H1 (cell line): ENCODE measurements at places on chromosomes 3 and 15.

DNA sequence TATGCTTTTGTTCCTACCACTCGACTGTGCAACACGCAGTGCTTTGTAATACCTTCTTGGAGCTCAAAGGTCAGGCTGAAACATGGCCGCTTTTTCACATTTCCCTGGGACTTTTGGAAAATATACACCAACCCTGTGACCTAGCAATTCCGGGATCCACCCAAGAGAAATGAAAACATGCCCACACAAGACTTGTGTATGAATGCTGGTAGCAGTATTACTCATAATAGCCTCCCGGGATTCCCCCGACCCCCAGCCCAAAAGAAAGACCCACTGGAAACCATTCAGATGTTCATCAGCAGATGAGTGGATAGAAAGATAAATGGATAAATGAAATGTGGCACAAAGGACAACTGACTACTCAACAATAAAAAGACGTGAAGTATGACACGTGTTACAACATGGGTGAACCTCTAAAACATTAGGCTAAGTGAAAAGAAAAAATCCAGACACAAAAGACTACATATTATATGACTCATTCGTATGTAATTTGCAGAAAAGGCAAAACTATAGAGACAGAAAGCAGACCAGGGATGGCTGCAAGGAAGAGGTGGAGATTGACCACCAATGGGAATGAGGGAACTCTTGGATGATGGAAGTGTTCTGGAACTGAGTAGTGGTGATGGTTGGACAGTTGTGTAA lies 104.1 kb downstream of the PGPEP1L start:
- no peak for DNase-seq

DNA sequence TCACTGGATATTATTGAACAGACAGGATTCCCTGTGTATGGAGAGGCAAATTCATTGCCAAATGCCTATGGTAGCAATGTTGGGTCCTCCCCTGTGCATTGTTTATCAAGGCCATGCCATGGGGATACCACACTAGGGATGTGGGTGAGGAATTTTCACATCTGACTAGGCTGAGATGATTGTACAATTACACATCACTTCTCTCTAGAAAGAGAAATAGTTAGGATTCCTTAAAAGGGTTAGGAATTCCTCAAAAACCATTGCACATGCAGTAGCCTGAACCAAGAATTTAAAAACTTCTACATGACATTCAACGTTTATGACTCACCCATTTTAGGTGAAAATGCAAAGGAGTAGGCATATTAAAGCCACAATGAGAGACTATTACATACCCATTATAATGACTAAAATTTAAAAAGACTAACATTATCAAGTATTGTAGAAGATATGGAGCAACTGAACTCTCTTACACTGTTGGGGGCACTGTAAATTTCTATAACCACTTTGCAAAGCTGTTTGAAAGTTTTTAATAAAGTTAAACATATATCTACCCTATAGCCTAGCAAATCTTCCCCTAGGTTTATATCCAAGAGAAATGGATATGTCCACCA lies 175.9 kb downstream of the THRB start:
- DNase-seq, result no peak

GRCh38 chr15:72998226-72998625 lies 54.0 kb upstream of the NEO1 start:
- DNase-seq, result no peak

DNA sequence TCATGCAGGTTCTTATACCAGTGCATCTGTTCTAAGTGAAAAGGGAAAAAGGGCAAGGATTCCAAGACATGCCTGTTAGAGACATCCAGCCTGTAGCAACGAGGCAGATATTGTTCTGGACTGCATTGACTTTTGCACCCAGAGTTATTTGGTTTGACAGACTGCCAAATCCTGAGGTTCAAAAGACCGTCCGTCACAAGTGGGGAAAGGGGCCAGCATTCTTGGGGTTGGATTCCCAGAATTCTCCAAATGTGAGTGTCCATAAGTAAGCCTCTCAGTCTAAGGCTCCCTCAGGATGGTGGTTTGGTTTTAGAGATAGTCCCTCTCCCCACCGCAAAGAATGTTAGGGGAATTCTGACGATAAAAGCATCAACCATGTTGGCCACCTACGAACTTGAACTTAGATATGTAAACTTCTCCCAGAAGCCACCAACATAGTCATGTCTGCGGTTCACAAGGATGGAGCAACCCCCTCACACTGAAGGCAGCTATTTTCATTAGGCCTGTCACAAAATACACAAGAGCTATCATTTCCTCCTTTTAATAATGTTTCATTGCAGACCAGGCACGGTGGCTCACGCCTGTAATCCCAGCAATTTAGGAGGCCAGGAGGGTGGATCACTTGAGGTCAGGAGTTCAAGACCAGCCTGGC lies 13.6 kb upstream of the LACTB start:
- no peak for DNase-seq

DNA sequence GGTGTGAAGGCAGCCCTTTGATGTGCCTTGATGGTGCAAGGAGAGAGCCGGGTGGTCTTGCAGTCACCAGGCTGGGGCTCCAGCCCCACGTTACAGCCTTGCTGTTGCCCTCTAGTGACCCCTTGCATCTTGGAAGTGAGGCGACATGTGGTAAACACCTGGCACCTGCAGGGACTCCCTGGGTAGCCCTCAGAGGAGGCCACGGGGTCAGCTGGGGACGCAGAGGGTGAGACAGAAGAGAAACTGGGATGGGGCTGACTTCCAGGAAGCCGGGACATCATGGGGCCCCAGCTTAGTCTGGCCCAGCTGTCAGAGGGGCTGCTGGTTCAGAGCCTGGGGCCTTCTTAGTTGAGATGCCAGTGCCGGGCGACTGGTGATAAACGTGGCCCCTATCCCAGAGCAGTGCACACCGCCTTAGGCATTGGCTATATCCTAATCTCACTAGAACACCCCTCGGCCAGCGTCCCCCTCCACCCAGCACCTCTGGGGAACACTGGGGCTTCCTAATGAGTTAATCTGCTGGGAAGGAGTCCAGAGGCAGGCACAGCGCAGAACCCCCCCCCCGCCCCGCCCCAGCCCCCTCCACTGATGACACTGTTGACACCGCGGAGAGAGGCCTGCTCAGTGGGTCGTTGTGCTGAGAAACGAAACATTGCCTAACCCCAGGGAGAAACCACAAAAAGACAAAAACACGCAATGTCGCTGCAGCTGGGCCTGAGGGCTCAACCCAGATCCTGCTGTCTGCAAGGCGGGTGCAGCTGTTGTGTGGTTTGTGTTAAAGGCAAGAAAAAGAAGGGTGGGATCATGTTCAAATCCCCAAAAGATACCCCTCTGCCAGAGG lies 60.5 kb upstream of the KLF13 start:
- no peak for DNase-seq

DNA sequence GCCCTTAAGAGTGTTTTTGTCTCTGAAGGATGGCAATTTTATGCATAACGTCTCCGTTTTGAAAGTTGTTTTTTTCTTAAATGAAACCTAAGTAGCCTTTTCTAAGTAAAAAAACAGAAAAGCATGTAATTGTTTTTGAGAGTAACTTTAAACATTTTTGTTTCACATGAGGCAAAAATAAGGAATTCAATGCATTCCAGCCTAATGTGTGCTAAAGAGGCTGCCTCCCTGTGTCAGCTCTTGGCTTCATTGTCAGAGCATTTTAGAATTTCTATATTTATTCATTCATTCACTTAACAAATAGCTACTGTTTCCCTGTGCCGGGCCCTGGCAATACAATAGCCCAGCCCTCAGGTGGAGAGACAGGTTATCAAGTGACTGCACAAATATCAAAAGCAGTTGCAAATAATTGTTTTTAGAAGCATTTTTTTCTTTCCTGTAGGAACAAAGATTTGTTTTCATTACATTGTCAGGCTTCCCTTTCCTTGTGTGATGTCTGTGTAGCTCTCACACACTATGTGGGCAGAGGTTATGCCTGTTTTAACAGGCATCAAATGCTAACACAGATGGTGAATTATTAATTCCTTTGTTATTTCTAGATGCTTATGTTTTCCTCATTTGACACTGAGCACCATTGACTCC lies 81.9 kb downstream of the CCK start:
- DNase-seq, result no peak

GRCh38 chr15:101172501-101173071 lies 79.3 kb downstream of the CHSY1 start:
- DNase-seq, result no peak

GRCh38 chr3:108474581-108474980 lies 35.8 kb downstream of the MYH15 start:
- DNase-seq, result no peak

DNA sequence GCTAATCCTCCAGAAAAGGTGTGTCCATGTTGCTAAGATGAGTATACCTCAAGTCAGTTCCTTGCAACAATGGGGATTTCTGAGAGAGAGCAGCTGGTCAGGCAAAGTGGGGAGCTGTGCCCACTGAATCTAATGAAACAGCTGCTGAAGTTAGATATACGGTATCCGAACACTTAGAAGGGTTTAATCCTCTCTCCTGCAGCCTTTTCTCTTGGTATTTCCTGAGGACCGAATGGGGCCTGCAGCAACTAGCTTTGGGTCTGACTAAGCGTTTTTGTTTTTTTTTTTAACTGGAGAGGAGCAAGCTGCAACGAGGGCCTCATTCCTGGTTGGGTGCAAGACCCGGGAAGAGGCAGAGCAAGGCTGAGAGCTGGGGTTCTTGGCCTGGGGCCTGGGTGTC lies 37.6 kb upstream of the BNC1 start:
- no peak for DNase-seq

- no peak for DNase-seq
Observed at GRCh38 chr3:197749315-197749600, 425 bp upstream of the FYTTD1 start.

DNA sequence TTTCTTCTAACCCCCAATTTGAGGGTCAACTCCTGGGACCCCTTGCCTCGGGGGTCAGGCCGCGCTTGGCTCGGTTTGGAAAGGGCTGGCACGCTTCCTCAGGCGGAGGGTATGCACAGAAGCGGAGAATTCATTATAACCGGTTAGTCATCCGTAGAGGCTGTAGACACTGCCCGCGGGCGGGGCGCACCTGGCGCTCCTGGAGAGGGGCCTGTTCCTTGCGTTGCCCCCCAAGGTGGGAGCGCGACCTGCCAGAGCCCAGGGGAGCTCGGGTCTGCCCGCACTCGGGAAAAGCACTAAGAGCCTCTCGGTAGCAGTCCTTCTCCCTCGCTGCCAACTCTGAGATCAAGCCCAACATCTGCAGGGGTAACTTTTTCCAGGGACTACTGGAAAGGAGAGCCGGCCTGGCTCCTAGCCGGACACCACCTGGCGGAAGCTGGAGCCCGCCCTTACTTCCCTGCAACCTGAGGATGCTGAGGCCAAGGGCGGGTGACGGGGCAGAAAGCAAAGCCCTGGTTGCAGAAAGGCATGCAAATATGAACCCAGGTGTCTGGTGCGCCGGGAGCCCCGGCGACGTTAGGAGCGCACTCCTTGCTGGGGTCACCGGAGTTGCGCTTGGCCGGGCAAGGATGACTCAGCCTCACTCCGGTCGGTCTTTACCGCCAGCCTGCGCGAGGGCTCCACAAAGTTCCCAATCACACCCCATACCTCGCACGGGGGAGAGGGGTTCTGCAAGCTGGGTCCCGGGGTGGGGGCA lies 1.5 kb upstream of the CACNA2D3 start:
- peak; percentile 73 for DNase-seq

DNA sequence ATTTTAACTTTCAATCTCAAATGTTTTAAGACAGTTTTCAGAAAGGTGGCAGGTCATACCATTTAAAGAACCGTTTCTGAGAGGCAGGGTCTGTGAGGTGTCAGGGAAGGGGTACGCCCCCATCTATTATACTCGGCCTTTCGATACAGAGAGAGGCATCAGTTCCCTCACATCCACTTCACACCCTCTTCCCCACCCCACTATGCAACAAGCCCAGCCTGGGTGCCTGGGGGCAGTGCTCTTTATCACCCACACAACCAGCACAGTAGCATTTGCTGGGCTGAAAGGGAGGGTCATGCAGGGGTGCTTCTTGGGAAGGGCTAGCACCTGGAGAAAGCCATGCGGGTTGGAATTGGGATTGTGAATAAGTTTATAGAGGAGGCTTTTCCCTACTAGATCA lies 56.0 kb upstream of the KCNMB2 start:
- no peak for DNase-seq

DNA sequence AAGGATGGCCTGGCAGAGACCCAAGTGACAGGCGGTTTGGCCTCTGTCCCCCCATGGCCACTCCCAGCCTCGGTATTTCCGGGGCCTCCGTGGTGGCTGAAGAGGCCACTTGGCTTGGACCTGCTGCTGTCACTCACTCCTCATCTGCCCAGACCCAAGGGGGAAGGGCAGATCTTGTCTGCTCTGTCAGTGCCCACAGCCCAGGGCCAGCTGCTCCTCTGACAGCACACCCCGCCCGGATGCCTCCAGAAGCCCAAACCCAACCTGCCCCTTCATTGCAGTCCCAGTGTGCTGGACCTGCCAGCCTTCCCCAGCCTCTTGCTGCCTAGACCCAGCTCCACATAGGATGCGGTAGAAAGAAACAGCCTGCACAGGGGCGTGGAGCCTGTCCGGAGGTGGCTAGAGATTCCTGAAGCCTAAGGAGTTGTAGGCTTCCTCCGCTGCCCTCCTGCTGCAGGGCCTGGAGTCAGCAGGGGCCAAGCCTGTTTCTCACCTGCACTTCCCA lies 52.0 kb downstream of the MAGEF1 start:
- no peak for DNase-seq

- DNase-seq, result no peak
Observed at GRCh38 chr3:39541917-39542329, 74.4 kb downstream of the MOBP start.

GRCh38 chr3:84891851-84892250 lies 66.9 kb upstream of the CADM2 start:
- no peak for DNase-seq

- peak; percentile 97 for DNase-seq
Observed at GRCh38 chr3:170037463-170038433, at the start of gene GPR160. GPR160 (plus strand) TSS chr3:170037995; CDS start chr3:170083973, 45,978 bp downstream.

- DNase-seq, result no peak
Observed at GRCh38 chr15:73631915-73632669, 1.1 kb downstream of the NPTN start.

GRCh38 chr15:58932710-58933280 lies 684 bp downstream of the SLTM start:
- no peak for DNase-seq

DNA sequence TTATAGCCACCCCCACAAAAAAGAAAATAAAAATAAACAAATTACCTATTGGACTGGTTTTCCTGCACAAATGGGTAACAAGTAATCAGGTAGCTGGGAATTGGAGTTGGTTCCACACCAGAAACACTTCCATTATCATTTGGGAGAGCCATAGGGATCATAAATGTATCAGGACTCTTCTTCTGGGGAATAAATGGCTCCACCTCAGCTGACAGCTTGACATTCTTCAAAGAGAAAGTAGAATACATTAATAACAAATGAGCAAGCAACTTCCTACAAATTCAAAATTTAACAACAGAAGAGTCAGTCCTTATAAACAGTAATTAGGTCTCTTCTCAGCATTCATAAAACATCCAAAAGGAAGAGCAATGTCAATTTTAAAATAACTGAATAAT lies 8.7 kb downstream of the SECISBP2L start:
- no peak for DNase-seq

- DNase-seq, result no peak
Observed at GRCh38 chr3:174168026-174168425, 691.1 kb upstream of the NAALADL2 start.

GRCh38 chr3:29281344-29282241 lies 722 bp downstream of the RBMS3 start:
- DNase-seq, result no peak

GRCh38 chr15:66647358-66647757 lies 54.7 kb upstream of the SMAD6 start:
- DNase-seq, result no peak
